GM23338 (cell line): ENCODE measurements at places on chromosomes 6 and 20. TPM values are rescaled to one million over a fixed set of nuclear protein-coding genes. Genes with fewer than 3 reads are reported as not detected.

GRCh38 chr6:5752391-5752680, 254.4 kb downstream of the NRN1 start:
- H3K36me3 ChIP-seq, result no peaks in the 10 kb centered on the region
- peak; percentile 60 for DNase-seq
- H3K4me3 ChIP-seq, result no peak overlapping the region
- no peaks in the 10 kb centered on the region for H3K27me3 ChIP-seq
- H3K4me1 ChIP-seq, result peaks cover 3% of the 10 kb centered on the region; the same call in 1 of the 2 replicates

GRCh38 chr6:37269105-37269504, 11.2 kb upstream of the TMEM217 start:
- no peak for DNase-seq
- no peak overlapping the region for H3K4me3 ChIP-seq

DNA sequence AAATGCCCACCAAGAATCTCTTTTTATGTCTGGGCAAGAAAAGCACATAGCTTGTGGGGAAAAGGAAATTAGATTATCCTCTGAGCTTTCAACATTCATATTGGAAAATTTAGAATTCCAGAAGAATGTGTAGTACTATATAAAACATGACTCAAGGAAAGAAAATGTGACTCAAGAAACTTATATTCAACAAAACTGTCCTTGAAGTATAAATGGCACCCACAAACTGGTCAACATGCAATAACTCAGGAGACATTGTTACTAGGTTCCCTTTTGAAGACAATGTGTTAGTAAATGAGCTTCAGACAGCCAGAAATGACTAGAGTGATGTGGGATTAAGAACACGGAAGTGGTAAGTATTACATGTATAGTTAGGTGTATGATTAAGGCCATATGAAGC, 26.1 kb upstream of the TINAG start:
- H3K36me3 ChIP-seq, result no peaks in the 10 kb centered on the region
- no peak overlapping the region for H3K4me3 ChIP-seq
- DNase-seq, result no peak
- no peaks in the 10 kb centered on the region for H3K4me1 ChIP-seq
- no peak overlapping the region for H3K27ac ChIP-seq
- H3K27me3 ChIP-seq, result no peaks in the 10 kb centered on the region

DNA sequence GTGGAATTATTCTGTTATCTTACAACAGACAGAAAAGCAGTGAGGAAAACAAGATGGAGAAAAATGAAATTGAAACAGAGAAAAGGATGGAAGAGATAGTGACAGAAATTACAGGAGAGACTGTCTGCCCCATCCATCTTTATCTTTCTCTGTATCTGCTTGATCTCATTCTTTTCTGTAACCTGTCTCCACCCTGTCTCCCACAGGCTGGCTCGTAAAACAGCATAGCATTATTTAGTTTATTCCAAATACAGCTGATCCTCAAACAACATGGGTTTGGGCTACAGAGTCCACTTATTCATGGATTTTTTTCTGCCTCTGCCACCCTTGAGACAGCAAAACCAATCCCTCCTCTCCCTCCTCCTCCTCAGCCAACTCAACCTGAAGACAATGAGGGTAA, 482.3 kb upstream of the JARID2 start:
- no peak overlapping the region for H3K27ac ChIP-seq
- H3K4me1 ChIP-seq, result peaks cover 12% of the 10 kb centered on the region
- H3K4me3 ChIP-seq, result no peak overlapping the region
- DNase-seq, result no peak
- no peaks in the 10 kb centered on the region for H3K36me3 ChIP-seq

- H3K4me3 ChIP-seq, result peak overlapping the region; percentile 95
- no peak overlapping the region for H3K27ac ChIP-seq
- peaks cover 18% of the 10 kb centered on the region for H3K4me1 ChIP-seq
- DNase-seq, result peak; percentile 52
- H3K27me3 ChIP-seq, result no peaks in the 10 kb centered on the region
- peaks cover 15% of the 10 kb centered on the region; the same call in 1 of the 2 replicates for H3K36me3 ChIP-seq
Observed at GRCh38 chr6:159691133-159691962, 1.7 kb downstream of the SOD2 start.

GRCh38 chr6:146949425-146949824, 254.8 kb upstream of the STXBP5 start:
- no peak for DNase-seq
- no peaks in the 10 kb centered on the region for H3K27me3 ChIP-seq
- H3K36me3 ChIP-seq, result no peaks in the 10 kb centered on the region
- no peak overlapping the region for H3K27ac ChIP-seq

DNA sequence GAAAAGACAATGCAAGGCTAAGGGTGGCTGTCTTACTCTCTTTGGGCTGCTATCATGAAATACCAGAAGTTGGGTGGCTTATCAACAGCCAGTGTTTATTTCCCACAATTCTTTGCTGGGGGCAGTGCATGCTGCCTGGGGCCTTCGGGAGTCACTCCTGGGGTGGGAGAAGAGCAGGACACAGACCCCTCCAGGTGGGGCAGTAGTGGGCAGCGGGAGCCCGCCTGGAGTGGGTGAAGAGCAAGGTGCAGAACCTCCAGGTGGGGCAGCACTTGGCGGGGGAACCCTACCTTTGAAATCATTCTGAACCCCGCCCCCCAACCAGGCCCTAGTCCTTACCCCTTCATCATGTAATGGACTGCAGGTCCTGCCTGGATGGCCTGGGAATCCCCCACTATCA, 69.6 kb upstream of the THBS2 start:
- no peaks in the 10 kb centered on the region for H3K36me3 ChIP-seq
- H3K27me3 ChIP-seq, result no peaks in the 10 kb centered on the region
- DNase-seq, result no peak
- H3K27ac ChIP-seq, result no peak overlapping the region
- no peaks in the 10 kb centered on the region for H3K4me1 ChIP-seq

DNA sequence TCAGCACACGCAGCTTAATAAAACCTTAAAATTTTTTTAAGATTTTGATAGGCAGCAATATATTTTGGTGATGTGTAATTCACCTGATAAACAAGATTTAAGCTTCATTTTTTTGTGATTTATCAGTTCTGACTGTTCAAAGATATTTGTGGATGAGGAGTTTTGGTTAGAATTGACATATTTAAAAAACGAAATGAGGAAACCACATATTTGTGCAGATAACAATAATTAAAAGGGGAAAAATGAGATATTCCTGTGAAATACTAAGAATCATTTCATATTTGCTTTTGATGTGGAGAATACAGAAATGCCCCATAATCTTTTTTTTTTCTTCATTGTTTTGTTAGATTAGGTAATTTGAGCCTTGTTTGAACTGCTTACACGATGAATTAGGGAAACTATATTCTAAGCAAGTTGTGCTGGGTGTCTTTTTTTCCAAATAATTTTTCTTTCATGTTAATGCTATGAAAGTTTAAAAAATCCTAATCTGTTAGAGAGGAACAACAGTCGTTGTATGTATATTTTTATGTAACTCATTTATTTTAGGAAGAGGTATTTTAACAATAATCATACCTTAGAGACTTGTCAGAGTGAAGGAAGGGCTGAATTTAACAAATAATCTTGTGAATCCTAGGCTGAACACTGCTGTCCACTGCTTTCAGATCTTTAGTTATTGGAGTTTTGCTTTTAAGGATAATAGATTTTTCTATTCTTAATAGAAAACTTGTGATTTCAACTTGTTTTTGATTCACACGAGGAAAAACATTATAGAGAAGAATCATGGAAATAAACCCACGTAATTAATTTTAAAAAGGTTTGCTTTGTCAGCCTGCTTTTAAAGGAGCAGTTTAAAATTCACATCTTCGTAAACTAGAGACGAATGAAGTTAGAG, 4.0 kb downstream of the ARID1B start:
- peaks cover 48% of the 10 kb centered on the region for H3K4me1 ChIP-seq
- no peaks in the 10 kb centered on the region for H3K36me3 ChIP-seq
- H3K4me3 ChIP-seq, result peak overlapping the region; percentile 73
- DNase-seq, result no peak

DNA sequence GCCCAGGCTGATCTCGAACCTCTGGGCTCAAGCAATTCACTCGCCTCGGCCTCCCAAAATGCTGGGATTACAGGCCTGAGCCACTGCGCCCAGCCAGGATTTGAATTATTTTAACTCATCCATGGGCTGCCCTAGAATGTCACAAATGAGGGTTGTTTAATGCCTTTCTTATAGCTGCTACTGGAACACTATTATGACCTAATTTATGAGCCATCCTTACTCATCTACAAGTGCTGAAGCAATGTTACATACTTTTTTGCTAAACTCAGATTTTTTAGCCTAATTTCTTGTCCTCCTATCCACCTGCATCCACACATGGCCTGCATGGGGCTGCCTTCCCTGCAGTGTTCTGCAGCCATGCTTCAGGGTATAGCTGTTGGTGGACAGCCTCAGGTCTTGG, 59.9 kb downstream of the RTN4IP1 start:
- H3K27me3 ChIP-seq, result no peaks in the 10 kb centered on the region
- H3K36me3 ChIP-seq, result no peaks in the 10 kb centered on the region; the same call in 1 of the 2 replicates
- peaks cover 4% of the 10 kb centered on the region for H3K4me1 ChIP-seq
- H3K27ac ChIP-seq, result no peak overlapping the region
- DNase-seq, result no peak

DNA sequence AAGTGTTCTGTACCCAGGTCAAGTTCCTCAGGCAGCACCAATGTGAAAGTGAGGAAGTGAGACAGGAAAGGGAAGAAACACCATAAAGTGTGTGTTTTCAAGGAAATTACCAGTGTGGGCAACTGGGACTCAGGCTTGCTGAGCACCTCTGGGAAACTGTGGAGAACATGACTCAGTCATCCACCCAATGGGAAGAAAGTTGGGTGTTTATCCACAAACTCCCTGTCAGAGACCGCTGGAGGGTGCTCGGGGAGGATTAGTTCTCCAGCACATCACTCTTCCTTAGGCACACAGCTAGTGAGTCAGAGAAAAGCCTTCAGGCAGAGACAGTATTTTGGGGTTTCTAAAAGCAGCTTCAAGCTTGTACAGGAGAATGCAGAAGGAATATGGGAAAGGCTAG, 93.6 kb downstream of the PCSK2 start:
- DNase-seq, result no peak
- H3K36me3 ChIP-seq, result no peaks in the 10 kb centered on the region
- H3K4me1 ChIP-seq, result no peaks in the 10 kb centered on the region
- H3K4me3 ChIP-seq, result no peak overlapping the region
- H3K27me3 ChIP-seq, result no peaks in the 10 kb centered on the region

GRCh38 chr6:120498711-120499110, 835.6 kb downstream of the TBC1D32 start:
- no peaks in the 10 kb centered on the region for H3K36me3 ChIP-seq
- H3K27ac ChIP-seq, result no peak overlapping the region
- no peak for DNase-seq
- H3K4me1 ChIP-seq, result no peaks in the 10 kb centered on the region
- H3K4me3 ChIP-seq, result no peak overlapping the region

DNA sequence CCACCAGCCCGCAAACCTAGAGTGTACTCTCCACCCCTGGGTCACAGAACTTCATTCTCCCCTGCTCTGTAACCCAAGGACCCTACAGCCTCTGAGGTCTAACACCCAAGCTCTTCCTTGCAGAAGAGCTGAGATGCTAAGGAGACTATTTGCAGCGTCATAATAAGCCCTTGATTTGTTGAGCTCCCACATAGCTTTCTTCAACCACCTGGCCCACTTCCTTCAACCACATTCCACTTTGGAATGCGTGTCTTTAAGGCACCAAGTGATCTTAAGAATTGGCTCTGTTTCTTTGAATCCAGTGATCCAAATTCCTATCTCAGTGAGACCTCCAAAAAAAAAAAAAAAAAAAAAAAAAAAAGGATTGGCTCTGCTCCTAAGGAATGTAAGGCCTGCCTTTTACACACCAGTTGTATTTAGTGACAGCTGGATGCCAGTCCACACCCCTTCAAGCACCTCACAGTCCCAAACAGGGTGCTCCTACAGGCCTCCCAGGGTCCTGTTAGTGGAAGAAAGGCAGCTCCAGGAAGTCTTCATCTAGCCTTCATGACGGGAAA, 106.2 kb downstream of the UBE3D start:
- H3K27me3 ChIP-seq, result no peaks in the 10 kb centered on the region
- peaks cover 26% of the 10 kb centered on the region for H3K4me1 ChIP-seq
- H3K36me3 ChIP-seq, result no peaks in the 10 kb centered on the region
- peak overlapping the region; percentile 91 for H3K27ac ChIP-seq
- peak; percentile 89 for DNase-seq
- no peak overlapping the region for H3K4me3 ChIP-seq

DNA sequence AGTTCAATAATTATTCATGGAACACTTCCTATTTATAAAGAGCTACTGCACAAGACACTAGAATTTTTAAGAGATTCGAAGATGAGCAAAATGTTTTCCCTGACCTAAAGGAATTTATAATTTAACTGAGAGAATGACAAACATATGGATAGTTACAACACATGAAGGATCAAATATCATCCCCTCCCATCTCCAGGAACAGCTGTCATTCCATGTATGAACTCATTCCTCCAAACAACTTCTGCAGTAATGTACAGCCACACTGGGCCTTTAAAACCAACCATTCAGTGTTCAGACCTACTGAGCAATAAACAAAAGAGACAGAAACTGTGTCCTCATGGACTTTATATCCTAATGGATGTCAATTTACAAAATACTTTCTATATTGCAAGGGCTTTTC, 87.8 kb downstream of the KIF16B start:
- no peaks in the 10 kb centered on the region for H3K27me3 ChIP-seq
- no peak overlapping the region for H3K27ac ChIP-seq
- no peak for DNase-seq
- peaks cover 19% of the 10 kb centered on the region for H3K4me1 ChIP-seq

DNA sequence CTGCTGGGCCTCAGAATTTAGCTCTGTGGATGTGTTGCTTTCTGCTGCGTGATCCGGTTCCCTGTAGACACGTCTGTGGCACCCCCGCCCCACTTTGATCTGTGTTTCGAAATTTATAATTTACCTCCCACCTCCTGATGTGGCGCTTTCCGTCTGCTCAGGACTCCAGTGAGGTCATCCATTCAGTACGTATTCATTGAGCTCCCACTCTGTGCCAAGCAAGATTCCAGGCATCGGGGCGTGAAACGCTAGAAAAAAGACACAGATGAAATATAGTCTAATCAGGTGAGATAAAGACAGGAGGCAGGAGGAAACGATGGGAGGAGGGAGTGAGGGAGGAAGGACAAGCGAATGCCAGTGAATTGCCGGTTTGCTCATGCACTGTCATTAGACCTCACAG, 431.9 kb upstream of the SULF2 start:
- H3K4me3 ChIP-seq, result no peak overlapping the region
- H3K4me1 ChIP-seq, result no peaks in the 10 kb centered on the region
- no peak overlapping the region for H3K27ac ChIP-seq
- no peaks in the 10 kb centered on the region for H3K27me3 ChIP-seq
- H3K36me3 ChIP-seq, result no peaks in the 10 kb centered on the region

GRCh38 chr6:32415521-32416019, 8.6 kb upstream of the BTNL2 start:
- no peak overlapping the region for H3K27ac ChIP-seq
- no peaks in the 10 kb centered on the region for H3K4me1 ChIP-seq
- peak; percentile 92 for DNase-seq
- H3K36me3 ChIP-seq, result no peaks in the 10 kb centered on the region

GRCh38 chr20:16400234-16400633, 173.0 kb downstream of the KIF16B start:
- no peak for DNase-seq
- no peak overlapping the region for H3K27ac ChIP-seq
- H3K27me3 ChIP-seq, result no peaks in the 10 kb centered on the region
- H3K4me1 ChIP-seq, result peaks cover 6% of the 10 kb centered on the region; the same call in 1 of the 2 replicates
- no peaks in the 10 kb centered on the region for H3K36me3 ChIP-seq

The SLPI gene
- not detected in 2 replicates for total RNA-seq

The EPHA7 gene
- total RNA-seq, result 7.3 TPM in 2 replicates

The SEL1L2 gene
- not detected in 2 replicates for total RNA-seq

The SLC12A5 gene
- 0.35 and 3.5 TPM in 2 replicates for total RNA-seq

The EYA4 gene
- 0.16 and 0.21 TPM in 2 replicates for total RNA-seq

The SNX5 gene
- total RNA-seq, result 269 and 287 TPM in 2 replicates

The ZNF341 gene
- 6.1 and 6.2 TPM in 2 replicates for total RNA-seq

The HUS1B gene
- 3.9 and 7.0 TPM in 2 replicates for total RNA-seq

The RALY gene
- 161 and 167 TPM in 2 replicates for total RNA-seq

The TCF21 gene
- 0.08 and 0.17 TPM in 2 replicates for total RNA-seq
